ENCODE measurements at places on chromosomes 1 and 21.

DNA sequence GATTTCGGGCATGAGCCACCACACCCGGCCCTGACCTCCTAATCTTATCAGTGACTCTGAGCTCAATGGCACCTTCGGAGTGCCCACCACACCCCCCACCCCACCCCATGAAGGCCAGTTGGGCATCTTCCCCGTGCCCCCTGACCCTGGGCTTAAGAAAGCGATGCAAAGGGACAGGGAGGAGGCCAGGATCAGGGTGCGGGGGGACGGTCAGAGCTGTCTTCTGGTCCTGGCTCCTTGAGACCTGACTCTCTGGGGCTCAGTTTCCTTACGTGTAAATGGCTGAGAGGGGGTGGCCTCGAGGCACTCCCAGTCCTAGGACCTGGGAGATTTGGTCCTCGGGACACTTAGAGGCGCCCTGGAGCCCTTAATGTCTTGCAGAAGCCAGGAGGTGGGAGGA is 103.9 kb upstream of the VAMP3 start:
- no peak for DNase-seq

DNA sequence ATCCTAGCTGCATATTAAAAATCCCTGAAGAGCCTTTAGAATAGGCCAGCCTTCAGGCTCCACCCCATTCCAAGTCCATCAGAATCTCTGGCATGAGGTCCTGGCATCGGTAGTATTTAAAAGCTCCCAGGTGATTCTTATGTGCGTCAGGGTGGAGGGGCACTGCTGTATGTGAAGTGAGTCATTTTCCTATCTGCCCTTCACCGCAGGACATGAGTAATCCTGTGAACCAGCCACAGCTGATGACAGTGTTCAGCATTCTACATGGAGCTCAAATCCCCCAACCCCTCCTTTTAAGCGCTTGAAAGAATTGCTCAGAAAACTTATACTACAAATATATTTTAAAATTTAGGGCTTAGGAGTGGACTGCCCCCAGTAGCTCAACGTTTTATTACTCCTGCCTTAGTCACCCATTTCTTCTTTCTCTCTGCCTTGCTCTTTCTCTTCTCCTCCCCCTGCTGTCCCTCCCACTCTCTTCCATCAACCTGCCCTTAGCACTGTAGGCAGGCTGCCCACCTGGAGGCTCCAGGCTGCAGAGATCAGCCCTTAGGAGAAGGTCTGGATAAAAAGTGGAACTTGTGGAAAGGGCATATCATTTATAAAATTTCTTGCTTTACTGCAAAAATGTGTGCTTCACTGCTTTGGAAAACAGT is 73.8 kb upstream of the ZNF281 start:
- DNase-seq = peak; percentile 85

GRCh38 chr1:219066631-219067349 is 106.9 kb upstream of the LYPLAL1 start:
- DNase-seq = peak; percentile 14

- DNase-seq = no peak
These were observed 291.9 kb upstream of the NR5A2 start for GRCh38 chr1:199735660-199736059.

GRCh38 chr1:85417017-85417416 is 47.9 kb downstream of the DDAH1 start:
- no peak for DNase-seq

GRCh38 chr1:112904831-112905261 is 51.1 kb downstream of the SLC16A1 start:
- DNase-seq = no peak

- peak; percentile 20 for DNase-seq
These were observed 35.4 kb downstream of the ADCY10 start for GRCh38 chr1:167878372-167879160.

GRCh38 chr1:182702826-182703524 is 18.6 kb upstream of the RGS8 start:
- DNase-seq = no peak

Measured in common myeloid progenitor, CD34-positive (primary cell).